ENCODE measurements at places on chromosomes 3 and 15.

GRCh38 chr3:5437296-5437782, 249.8 kb downstream of the EDEM1 start:
- no peak for DNase-seq

- DNase-seq = no peak
Observed at GRCh38 chr3:177833332-177833731, 636.0 kb upstream of the TBL1XR1 start.

GRCh38 chr3:29513236-29513635, 232.4 kb downstream of the RBMS3 start:
- no peak for DNase-seq

- DNase-seq = no peak
Observed at GRCh38 chr3:38969317-38970235, 82.2 kb downstream of the SCN11A start.

DNA sequence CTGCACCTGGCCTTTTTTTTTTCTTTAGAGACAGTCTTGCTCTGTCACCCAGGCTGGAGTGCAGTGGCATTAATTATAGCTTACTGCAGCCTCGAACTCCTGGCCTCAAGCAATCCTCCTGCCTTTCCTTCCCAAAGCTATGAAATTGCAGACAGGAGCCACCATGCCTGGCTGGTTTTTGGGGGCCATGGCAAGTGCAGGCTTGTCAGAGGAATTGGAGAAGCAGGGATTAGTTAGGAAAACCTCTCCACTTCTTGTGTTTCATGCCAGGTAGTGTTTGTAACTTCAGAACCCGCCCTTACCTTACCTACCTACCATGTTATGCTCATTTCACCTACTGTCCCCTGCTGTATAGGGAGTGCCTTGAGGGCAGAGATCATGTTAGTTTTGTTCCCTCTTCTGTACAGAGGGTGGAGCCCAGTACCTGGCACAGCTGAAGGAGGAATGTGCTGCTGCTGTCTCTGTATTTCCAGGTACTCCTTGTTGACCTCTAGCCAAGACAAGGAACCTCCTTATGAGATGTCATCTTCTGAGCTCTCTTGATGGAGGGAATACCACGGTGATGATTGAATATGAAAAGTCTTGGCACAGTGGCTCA, 43.8 kb downstream of the TRAK1 start:
- DNase-seq = no peak

DNA sequence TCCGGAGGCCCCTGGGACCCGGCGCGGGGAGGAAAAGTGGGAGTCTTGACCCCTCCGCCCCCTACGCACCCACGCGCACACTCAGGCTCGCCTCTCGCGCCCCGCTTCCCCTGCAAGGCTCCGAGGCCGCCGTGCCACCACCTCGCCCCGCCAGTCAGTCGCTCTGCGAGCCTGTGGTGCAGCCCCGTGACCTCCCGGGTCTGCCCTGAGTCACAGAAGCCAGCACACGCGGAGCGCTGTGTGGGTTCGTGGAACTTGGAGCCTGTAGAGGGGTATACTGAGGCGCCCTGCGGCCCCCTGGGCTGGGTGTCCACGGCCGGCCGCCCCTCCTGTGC, 380 bp upstream of the ALS2CL start:
- DNase-seq = peak; percentile 74

Data from suppressor macrophage (primary cell).